CD4-positive, alpha-beta T cell treated with Interleukin-6 for 4 hours (primary cell): ENCODE measurements at places on chromosomes 7 and 10.
A peak's percentile ranks its signal among the peaks of the same experiment; 100 is the strongest.

- no peak for DNase-seq
These were observed 64.3 kb downstream of the EZH2 start for GRCh38 chr7:148819697-148820360.

- DNase-seq: peak; percentile 79
These were observed 99.5 kb downstream of the CAMK1D start for GRCh38 chr10:12448729-12449391.

DNA sequence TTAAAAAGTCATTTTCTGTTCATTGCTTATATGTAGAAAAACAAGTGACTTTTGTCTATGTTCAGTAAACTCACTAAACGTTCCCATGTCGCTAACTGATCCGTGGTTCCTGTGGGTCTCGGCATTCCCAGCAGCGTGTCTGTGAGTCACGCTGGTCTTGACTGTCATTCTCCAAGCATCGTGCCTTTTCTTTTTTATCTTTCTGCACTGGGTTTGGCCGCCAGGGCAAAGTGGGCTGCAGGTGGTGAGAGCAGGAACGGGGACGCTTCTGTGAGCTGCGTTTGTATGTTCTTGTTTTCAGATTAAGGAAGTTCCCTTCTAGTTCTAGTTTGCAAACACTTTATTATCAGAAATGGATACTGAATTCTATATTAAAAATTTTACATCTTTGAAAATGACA lies 6.8 kb upstream of the SCART1 start:
- DNase-seq: no peak

GRCh38 chr10:126022841-126023240 lies 126.5 kb downstream of the FANK1 start:
- DNase-seq: no peak

DNA sequence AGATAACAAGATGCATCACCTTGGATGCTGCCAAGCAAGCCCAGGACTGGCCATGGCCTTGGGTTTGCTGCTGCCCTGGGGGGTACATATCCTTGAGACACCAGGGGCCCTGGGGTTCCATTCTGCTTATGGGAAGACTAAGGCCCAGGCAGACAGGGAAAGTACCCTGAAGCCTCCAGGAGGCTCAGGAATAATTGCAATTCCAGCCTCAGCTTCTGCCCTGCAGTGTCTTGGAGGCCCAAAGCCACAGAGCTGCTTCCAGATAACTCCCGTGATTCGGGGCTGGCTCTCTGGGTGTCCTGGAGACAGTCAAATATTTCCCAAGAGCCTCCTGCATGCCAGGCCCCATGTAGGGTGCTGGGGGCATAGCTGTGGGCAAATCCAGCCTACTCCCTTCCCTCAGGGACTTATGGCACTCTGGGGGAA lies 22.6 kb downstream of the MYL10 start:
- no peak for DNase-seq

- no peak for DNase-seq
These were observed 43.2 kb upstream of the SLC35B4 start for GRCh38 chr7:134359787-134360432.

- no peak for DNase-seq
These were observed 44.7 kb upstream of the ZMIZ2 start for GRCh38 chr7:44703921-44704320.

DNA sequence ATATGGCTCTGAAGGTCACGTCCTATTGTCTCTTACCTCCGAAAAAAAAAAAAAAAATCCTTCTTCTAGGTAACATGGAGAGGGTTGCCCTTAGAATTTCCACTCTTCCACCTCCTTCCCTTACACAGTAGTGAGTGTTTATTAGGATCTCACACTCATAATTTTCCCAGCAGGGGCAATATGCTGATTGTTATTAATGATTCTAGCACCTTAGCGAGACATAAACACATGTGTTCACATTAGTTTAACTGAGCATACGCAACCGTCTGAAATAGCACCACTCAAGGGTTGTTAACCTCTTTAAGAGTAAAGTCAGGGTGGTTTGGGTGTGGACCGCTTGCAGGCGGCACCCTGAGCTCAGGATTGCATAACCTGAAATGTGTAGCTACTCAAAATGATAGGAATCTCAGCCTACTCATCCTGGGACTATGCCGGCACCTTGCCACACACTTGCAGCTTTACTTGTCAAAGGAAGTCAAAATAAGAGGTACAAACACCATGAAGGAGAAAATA lies 52.2 kb downstream of the CPEB3 start:
- DNase-seq: no peak

- no peak for DNase-seq
These were observed 17.9 kb downstream of the PDIA4 start for GRCh38 chr7:149010451-149010850.

DNA sequence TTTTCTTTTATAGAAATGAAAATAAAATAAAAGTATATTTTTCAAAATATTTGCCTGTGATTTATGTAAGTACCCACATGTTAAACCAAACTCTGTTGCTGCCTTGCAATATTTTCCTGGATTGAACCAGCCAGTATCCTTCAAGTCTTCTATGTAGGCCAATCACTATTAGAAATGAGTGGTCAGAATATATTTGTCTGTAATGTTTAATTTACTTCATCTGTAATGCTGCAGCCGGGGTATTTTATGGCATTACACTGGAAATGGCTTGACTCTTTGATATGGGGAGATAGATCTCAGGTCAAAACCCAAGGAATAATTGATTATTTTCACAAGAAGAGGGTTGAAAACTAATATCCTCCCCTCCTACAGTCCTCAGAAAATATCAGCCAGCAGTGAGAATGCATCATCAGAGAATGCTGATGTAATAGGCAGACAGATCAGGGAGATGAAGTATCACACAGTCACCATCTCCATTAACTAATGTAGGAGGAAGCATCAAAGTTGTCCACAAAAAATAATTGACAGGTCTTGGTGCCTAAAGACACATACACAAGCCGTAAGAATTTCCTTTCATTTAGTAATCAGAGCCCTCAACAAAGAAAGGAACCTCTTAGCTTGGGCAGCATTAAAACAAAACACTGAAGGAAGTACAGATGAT lies 82.5 kb downstream of the VWDE start:
- no peak for DNase-seq
